ENCODE measurements at places on chromosomes 6 and 20. TPM values are rescaled to one million over a fixed set of nuclear protein-coding genes. Genes with fewer than 3 reads are reported as not detected.

ERVFRD-1 gene
- not detected for polyA plus RNA-seq

OOEP gene
- polyA plus RNA-seq = not detected

ATF6B gene
- polyA plus RNA-seq = 62.6 TPM

OR12D3 gene
- polyA plus RNA-seq = not detected

TM9SF4 gene
- polyA plus RNA-seq = 62.0 TPM

BNIP5 gene
- not detected for polyA plus RNA-seq

TFAP2D gene
- not detected for polyA plus RNA-seq

PRR18 gene
- polyA plus RNA-seq = not detected

POU3F2 gene
- not detected for polyA plus RNA-seq

ABCC10 gene
- polyA plus RNA-seq = 26.3 TPM

HTR1B gene
- 0.24 TPM for polyA plus RNA-seq

EGFL8 gene
- 5.7 TPM for polyA plus RNA-seq

PPIL6 gene
- polyA plus RNA-seq = 0.07 TPM

LRP11 gene
- polyA plus RNA-seq = 46.5 TPM

BANF2 gene
- polyA plus RNA-seq = not detected

LGSN gene
- not detected for polyA plus RNA-seq

TGM2 gene
- 239 TPM for polyA plus RNA-seq

SPATS1 gene
- not detected for polyA plus RNA-seq

RFX6 gene
- polyA plus RNA-seq = not detected

ACTL10 gene
- polyA plus RNA-seq = 0.43 TPM

EPHA7 gene
- polyA plus RNA-seq = not detected

VSTM2L gene
- 0.19 TPM for polyA plus RNA-seq

TGM3 gene
- polyA plus RNA-seq = not detected

GOPC gene
- polyA plus RNA-seq = 18.6 TPM

LTA gene
- polyA plus RNA-seq = not detected

BACH2 gene
- polyA plus RNA-seq = 1.4 TPM

C6orf58 gene
- polyA plus RNA-seq = not detected

TBC1D22B gene
- 7.1 TPM for polyA plus RNA-seq

SLC4A11 gene
- 0.95 TPM for polyA plus RNA-seq

CASP8AP2 gene
- polyA plus RNA-seq = 5.0 TPM

PERP gene
- polyA plus RNA-seq = 21.2 TPM

PAX1 gene
- not detected for polyA plus RNA-seq

COL9A3 gene
- 1.4 TPM for polyA plus RNA-seq

FILIP1 gene
- polyA plus RNA-seq = 0.03 TPM

PTPRT gene
- not detected for polyA plus RNA-seq

HTR1E gene
- polyA plus RNA-seq = not detected

WFDC12 gene
- not detected for polyA plus RNA-seq
